ENCODE measurements at places on chromosomes 2 and 18.

DNA sequence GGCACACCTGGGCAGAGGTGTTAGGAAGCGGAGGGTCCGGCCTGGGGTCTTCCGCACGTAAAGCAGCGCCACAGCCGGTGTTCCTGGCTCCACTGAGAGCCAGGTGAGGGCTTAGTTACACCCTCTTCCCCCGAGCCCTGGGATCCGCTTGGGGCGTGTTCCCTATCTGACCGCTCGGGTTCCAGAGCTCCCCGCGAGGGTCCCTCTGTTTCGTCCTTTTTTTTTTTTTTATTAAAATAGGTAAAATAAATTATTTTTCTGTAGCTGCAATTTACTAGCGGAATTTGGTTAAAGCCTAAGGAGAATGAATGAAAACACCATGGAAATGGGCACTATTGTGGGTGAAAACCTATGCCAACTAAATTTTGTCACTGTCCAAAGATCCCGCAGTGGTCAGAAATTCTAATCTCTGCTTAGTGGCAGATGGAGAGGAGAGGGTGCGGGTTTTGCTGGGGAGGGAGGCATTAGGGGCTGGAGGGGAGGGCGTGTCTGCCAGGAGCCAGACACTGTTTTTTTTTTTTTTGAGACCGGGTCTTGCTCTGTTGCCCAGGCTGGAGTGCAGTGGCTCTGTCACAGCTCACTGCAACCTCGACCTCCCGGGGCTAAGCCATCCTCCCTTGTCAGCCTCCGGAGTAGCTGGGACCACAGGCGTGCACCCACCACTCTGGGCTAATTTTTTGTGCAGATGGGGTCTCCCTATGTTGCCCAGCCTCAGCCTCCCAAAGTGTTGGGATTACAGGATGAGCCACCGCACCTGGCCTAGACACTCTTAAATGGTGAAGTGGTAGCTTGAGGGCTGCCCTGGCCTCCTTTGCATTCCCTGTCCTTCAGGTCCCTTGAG, 834 bp downstream of the PDCL3 start:
- peak; percentile 80 for DNase-seq

DNA sequence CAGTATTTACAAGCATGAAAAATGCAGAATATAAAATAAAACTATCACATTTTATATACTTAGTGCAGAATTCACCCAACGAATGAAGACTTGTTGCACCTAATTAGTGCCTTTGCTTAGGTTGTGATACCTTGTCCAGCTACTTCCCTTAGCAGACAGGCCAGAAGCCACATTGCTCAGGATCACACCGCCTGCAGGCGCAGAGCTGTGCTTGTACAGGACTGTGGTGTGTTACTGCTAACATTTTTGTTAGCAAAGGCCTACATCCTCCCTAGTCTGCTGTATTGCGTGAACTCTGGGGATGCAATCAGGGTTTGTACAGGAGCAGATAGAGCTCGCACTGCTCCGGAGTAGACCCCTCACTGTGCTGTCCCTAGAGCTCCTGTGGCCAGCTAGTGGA, 336.9 kb downstream of the CBLN2 start:
- no peak for DNase-seq

DNA sequence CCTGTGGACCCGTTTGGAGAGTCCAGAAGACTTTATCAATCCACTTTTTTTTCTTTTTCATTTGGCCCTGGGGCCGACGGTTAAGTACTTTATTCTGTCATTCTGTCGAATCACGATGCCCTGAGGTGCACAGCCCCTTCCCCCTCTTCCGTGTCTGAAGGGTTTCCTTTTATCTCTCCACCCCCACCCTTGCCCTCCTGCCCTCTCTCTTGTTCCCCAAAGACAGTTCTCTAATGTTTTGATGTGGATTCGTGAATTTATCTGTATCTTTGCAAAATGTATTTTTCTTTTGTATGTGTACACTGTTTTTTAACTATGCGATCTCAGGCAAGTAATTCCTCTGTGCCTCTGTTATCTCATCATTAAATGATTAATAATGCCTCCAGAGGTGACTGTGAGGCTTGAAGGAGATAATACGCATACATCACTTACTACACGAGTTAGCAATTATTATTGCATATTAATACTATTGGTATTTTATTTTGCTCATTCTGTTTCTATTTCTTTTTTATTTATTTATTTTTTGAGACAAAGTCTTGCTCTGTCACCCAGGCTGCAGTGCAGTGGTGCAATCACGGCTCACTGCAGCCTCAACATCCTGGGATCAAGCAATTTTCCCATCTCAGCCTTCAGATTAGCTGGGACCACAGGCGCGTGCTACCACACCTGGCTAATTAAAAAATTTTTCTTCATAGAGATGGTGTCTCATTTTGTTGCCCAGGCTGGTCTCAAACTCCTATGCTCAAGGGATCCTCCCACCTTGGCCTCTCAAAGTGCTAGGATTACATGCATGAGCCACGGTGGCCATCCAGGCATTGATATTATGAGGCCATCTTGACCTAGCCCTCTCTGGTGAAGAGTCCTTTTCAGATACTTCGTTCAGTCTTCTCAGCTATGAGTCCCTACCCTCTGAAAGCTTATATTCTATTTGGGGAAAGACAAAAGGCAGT, 1.4 kb upstream of the CASP8 start:
- no peak for DNase-seq

GRCh38 chr2:99648178-99648844, 158.5 kb upstream of the REV1 start:
- DNase-seq = no peak

DNA sequence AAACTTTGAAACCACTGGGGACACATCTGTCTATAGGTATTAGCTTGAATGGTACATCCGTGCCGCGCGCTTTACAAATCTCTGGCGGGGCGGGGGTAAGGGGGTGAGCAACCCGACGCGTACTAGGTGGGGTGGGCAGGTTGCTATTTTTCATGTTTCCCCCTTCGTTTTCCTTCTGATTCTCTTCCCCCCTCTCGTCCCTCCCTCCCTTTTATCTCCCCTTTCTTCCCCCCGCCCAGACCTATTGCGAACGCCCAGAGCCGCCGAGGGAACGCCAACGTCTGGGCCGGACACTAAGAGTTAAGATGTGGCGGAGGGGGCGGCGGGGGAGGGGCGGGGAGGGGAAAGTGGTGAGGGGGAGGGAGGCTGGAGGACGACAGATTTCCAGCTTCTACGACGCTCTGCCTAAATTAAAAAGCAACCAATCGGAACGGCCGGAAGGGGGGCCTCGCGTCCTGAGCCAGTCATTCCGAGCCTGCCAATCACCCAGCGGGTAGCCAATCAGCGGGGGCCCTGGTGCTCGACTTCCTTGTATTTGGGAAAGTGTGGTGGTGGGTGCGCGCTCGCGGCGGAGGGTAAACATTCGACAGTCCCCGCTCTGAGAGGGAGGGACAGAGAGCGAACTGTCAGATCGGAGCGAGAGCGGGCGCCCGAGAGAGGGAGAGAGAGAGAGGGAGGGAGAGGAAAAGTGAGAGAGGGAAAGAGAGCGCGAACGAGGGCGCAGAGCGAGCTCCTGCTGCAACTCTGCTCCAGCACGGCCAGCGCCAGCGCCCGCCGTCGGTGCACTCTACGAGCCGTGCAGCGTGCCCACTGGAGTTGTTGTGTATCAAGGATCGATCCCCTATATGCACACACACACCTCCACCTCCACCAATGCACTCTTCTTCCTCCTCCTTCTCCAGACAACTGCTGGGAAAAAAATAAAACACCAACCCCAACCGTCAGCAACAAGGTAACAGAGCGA, at the start of gene POU3F3:
Gene POU3F3 (plus strand): TSS at position 582 of the 964 bp plus-strand sequence. CDS start 1,396 bp downstream, outside the sequence.
- DNase-seq = peak; percentile 85

DNA sequence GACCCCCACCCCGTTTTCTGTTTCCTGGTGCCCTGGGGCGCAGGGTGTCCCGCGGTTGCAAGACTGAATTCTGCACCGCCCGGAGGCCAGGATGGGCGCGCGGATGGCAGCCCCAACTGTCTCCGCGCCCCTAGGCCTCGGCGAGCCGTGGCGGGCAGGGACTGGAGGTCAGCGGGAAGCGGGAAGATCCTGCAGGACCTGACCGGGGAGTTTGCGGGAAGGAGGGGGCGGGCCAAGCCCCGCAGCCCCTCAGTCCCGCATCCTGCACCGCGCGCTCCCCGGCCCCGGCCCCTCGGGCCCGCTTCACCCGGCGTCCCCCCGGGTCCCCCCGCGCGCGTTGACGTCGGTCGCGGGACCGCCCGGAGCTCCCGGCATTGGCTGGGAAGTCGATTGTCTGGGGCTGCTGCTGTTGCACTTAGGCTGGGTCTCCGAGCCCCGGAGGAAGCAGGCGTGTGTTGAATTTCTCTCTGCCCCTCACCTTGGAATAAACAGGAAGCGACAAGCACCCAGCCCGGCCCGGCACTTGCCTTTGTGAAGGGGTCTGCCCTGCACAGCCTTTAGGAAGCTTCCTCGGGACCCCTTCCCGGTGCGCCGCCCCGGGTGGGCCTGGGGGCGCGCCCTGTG, at the start of gene LDLRAD4:
Gene LDLRAD4 (plus strand): TSS at position 393 of the 624 bp plus-strand sequence.
- no peak for DNase-seq

DNA sequence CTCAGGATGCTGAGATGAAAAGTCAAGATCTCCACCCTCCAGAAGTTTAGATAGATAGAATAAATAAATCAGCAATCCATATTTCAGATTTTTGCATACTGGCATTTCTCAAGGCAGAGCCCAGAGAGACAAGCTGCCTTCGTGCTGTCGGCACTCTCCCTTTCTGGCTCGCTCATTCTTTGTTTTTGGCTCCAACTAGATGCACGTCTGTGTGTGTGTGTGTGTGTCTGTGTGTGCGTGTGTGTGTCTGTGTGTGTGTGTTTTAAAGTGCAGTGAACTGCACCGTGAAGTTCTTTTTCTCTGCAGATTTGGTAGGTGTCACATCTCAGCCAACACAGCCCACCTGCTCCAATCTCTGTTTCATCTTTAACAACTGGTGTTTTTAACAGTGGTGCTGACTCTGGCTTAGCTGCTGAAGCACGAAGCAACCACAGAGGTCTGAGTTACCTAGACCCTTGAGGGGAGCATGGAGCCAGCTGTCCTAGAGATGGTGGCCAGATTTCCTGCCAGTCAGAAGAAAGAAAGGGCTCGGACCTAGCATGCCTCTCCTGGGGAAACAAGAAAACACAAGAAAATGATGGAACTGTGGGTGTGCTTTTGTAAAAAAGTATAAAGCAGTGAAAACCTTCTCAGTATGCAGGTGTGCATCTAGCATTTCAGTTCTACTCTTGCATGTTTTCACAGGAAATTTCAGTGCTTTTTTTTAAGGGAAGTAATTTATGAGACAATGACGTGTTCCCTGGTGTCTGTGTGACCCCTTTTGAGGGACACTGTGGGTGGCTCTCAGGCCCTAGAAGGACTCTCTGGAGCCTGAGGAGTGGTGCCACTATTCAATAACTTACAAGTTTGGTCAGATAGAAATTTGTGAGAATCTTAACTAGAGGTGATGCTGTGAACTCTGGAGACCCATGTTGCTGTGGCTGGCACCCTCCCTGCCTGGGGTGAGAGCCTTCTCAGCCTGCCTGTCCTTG, 364.3 kb downstream of the RNF144A start:
- no peak for DNase-seq

DNA sequence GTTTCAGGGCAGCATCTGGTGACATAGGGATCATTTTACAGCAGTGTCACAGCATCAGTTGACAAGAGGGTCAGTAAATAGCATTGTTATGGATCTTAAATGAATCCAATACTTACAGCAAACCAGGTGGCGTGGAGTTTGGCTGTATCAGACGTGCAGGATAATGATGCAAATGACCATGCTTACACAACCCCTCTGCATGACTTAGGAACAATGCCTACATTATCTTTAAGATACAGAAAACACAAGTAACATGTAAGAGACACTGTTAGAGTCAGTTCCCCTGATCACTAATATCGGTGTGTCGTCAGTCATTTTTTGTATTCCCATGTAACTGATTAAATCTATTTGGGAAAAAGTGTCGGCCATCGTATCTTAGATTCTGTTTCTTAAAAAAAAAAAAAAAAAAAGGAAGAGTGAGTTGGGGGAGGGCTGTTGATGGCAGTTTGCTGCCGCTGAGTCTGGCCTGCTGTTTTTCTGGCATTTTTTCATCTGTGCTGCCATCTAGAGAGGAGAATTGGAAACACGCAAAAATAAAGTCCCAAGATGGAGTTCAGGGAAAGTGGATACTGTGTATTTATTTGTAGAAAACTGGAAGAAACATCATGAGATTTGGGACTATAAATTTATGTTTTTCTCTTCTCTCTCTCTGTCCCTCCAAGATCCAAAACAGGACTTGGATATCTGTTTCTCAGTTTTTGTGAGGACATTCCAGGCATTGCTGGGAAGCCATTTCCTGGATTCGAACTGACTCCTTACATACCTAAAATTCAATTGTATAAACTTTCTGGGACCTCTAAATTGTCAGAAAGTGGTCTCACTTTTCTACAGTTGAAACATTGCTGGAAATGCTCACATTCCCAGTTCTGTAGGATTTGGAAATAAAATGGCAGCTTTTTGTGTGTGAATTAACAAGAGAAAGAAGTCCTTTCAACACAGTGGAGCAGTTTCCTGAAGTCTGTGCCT, 60.3 kb upstream of the AGPS start:
- no peak for DNase-seq

Measured in suprapubic skin (tissue), 4 donors.